ENCODE measurements at places on chromosomes 5 and 9. TPM values are rescaled to one million over a fixed set of nuclear protein-coding genes. Genes with fewer than 3 reads are reported as not detected.

The GABBR2 gene
- 0.12 TPM for total RNA-seq

The SPARC gene
- 24,474 TPM for total RNA-seq

The CAMK4 gene
- total RNA-seq: 0.89 TPM

The DMRTA1 gene
- 5.2 TPM for total RNA-seq

The CDX1 gene
- 0.57 TPM for total RNA-seq

The CCDC192 gene
- not detected for total RNA-seq

The SMIM33 gene
- not detected for total RNA-seq

The TXNDC8 gene
- not detected for total RNA-seq

The SPINK7 gene
- total RNA-seq: not detected

The PCDHB12 gene
- 2.4 TPM for total RNA-seq

The MED7 gene
- total RNA-seq: 10.4 TPM
